ENCODE measurements at places on chromosomes 7 and 10.

- no peak for DNase-seq
Measured at GRCh38 chr10:62764011-62764410, 40.5 kb upstream of the ADO start.

DNA sequence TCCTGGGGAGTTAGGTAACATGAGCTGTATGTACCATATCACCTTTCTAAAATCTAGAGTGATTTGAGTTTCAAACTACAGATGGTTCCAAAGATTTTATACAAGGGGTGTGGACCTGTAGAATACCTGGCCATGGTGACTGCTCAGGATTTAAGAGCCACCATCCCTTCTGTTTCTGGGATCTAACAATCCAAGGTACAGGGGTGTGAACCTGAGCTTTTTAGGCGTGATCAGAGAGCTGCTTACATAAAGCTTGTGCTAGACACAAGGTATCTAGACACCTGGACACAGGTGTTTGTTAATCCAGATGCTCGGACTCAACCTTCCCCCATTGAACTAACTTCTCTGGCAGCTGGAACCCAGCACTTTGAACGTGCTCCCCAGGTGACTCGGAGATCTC, 516.4 kb downstream of the RPS24 start:
- DNase-seq, result peak; percentile 42

GRCh38 chr10:126397156-126397555, 8.9 kb upstream of the ADAM12 start:
- no peak for DNase-seq

DNA sequence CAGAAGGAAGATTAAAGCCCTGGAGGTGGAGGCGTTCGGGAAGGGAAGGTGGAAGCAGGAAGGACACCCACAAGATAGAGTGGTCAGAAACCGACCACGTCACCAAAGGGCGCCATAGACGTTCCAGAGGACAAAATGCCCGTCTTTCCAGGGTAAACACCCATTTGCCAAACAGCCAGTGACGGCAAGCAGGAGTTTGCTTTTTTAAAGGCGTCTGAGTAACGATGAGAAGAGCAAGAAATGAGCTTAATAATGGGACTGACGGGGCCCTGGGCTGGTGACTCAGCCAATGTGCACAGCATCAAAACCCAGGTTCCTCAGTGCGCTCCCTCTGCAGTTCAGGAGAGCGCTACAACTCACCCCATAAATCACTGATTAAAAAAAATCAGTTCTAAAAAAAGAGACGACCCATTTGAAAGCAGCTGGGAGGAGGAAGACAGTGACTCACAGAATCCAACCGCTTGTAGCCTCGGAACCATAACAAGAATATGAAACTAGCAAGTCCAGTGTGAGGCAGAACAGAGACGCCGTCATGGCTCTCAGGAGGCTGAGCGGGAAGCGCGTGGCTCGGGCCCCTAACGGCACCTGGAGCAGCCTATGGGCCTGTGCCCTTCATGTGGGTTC, 5.9 kb downstream of the DIP2C start:
- no peak for DNase-seq

DNA sequence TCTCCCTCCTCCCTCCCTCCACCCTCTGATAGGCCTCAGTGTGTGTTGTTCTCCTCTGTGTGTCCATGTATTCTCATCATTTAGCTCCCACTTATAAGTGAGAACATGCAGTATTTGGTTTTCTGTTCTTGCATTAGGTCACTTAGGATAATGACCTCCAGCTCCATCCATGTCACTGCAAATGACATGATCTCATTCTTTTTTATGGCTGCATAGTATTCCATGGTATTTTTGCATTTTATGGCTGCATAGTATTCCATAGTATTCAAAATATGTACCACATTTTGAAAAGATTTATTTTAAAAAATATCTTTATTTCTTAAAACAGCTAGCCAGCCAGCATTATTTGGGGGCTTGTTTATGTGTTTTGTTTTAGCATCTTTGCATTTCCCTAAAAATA, 275.6 kb downstream of the SFMBT2 start:
- no peak for DNase-seq

DNA sequence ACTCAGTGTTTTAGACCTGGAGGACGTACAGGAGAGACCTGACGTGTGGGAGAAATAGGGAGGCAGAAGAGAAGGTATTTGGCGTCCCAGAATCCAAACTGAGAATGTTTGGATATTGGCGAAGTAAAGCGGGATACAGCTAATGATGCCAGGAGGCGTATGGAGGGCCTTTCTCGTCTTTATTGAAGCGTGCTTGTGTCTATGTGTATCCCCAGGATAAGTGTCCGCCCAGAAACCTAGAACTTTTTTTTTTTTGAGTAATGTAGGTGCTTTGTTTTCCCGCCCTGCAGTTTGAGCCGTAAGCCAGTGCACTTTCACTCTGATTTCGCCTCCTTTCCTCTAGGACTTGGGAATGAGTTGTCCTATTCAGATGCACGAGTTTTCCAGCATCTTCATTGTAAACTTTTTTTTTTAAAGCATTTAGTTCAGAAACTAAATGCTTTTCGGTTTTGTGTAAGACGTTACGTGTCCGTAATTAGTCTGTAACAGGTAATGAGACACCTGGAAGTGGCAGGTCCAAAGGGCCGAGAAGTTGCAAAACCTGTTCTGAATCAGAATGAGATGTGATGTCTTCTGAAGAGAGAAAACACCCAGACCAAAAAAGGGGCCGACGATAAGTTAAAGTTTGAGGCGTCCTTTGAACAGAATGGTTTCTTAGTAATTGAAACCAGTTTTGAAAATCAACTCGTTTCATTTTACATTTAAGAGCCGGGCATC, 746 bp downstream of the ARL5B start:
- DNase-seq, result peak; percentile 90

Data from DMS53 (cell line).